Pulmonary artery endothelial cell (primary cell): ENCODE measurements at places on chromosomes 2 and 18. TPM values are rescaled to one million over a fixed set of nuclear protein-coding genes. Genes with fewer than 3 reads are reported as not detected.

SLC14A1 gene
- not detected in 2 replicates for total RNA-seq

RNF149 gene
- total RNA-seq, result 100 and 103 TPM in 2 replicates

GPR45 gene
- not detected in 2 replicates for total RNA-seq

CCDC150 gene
- 4.6 and 8.1 TPM in 2 replicates for total RNA-seq

KCNE4 gene
- total RNA-seq, result not detected in 2 replicates

MC2R gene
- total RNA-seq, result not detected in 2 replicates

GKN2 gene
- total RNA-seq, result not detected in 2 replicates

BBS5 gene
- total RNA-seq, result 2.6 and 3.2 TPM in 2 replicates

CYP27A1 gene
- total RNA-seq, result 10.5 and 10.9 TPM in 2 replicates

FTCDNL1 gene
- 0.73 and 1.2 TPM in 2 replicates for total RNA-seq

RNF125 gene
- total RNA-seq, result 0.53 and 0.60 TPM in 2 replicates

HK2 gene
- 19.8 and 23.9 TPM in 2 replicates for total RNA-seq

PAIP2B gene
- total RNA-seq, result 0.40 and 1.2 TPM in 2 replicates

CABYR gene
- 1.5 and 2.4 TPM in 2 replicates for total RNA-seq

NEB gene
- 0.40 and 0.92 TPM in 2 replicates for total RNA-seq

GPR35 gene
- total RNA-seq, result 0.13 and 0.21 TPM in 2 replicates

VAMP5 gene
- 60.0 and 101 TPM in 2 replicates for total RNA-seq

MYO7B gene
- total RNA-seq, result 0.07 and 1.5 TPM in 2 replicates

ANKRD44 gene
- total RNA-seq, result 9.3 and 13.7 TPM in 2 replicates
